ENCODE measurements at places on chromosomes 1 and 21.

DNA sequence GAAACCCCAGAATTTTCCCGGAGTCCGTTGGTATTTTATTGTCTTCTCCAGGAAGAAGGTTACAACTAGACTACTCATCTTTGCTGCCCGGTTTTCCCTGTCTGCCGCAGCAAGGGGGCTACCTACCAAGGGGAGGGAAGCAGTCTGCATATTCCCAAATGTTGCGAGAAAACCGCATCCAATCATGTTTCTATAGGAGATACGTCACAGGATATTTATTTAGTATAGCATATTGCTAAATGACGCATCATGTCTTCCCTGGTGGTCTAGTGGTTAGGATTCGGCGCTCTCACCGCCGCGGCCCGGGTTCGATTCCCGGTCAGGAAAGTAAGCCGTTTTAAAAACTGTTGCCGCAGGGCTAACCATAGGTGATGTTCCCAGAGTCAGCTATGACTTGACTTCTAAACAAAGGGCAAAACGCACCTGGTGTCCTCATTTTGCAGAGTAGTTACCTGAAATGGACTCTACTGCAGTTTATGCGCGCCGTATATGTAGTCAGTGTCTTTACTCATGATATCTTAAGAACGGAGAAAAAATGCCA, 15.2 kb upstream of the ZNF692 start:
- DNase-seq, result peak; percentile 79

- DNase-seq, result no peak
Observed at GRCh38 chr1:223759273-223759672, 46.9 kb downstream of the CAPN2 start.

- no peak for DNase-seq
Observed at GRCh38 chr21:45451091-45451740, 46.3 kb downstream of the COL18A1 start.

- peak; percentile 91 for DNase-seq
Observed at GRCh38 chr1:16032388-16033102, 10.7 kb downstream of the CLCNKA start.

DNA sequence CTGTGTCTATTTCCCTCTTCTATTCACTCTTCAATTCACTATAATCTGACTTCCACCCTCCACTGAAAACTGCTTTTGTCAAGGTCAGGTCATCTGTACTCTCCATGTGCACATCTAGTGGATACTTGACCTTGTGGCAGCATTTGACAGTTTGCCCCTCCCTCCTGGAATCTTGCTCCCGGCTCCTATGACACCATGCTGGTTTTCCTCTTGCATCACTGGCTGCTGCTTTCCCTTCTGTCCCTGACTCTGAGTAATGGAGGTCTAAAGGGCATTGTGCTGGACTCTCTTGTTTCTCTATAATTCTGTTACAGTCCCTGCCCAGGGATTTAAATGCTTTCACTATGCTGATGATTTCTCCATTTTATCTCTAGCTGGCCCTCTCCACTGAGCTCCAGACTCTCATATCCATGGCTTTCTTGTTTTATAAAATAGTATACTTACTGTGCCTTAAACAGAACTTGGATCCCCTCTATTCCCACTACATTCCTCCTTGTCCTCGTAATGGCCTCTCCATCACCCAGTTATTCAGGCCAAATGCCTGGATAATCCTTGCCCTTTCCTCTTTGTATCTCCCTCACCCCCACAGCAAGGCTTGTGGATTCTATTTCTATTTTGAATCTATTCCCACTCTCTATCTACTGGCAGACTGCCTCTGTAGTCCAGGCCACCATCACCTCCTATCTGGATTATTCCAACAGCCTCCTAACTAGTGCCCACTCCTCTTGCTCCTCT, 36.8 kb upstream of the PODN start:
- DNase-seq, result no peak

DNA sequence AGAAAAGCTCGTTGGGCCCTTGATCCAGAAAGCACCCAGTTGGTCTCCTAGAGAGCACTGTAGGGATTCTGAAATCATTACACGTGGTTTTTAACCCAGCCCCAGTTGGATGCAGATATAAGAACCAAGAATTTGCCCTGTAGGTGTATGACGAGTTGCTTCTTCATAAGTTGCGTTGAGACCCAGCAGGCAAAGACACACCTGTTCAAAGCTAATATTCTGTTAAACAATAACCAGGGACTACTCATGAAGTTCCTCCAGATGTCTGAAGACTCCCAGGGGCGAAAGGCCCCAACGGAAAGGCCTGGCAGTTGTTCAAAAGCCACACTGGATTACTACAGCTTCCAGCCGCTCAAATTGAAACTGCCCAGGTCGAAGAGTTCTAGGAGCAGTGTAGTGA, 88.6 kb upstream of the HNRNPU start:
- DNase-seq, result no peak

- DNase-seq, result no peak
Observed at GRCh38 chr1:28099050-28099769, 10.8 kb upstream of the EYA3 start.

GRCh38 chr1:43388613-43389012, 987 bp downstream of the MED8 start:
- no peak for DNase-seq

DNA sequence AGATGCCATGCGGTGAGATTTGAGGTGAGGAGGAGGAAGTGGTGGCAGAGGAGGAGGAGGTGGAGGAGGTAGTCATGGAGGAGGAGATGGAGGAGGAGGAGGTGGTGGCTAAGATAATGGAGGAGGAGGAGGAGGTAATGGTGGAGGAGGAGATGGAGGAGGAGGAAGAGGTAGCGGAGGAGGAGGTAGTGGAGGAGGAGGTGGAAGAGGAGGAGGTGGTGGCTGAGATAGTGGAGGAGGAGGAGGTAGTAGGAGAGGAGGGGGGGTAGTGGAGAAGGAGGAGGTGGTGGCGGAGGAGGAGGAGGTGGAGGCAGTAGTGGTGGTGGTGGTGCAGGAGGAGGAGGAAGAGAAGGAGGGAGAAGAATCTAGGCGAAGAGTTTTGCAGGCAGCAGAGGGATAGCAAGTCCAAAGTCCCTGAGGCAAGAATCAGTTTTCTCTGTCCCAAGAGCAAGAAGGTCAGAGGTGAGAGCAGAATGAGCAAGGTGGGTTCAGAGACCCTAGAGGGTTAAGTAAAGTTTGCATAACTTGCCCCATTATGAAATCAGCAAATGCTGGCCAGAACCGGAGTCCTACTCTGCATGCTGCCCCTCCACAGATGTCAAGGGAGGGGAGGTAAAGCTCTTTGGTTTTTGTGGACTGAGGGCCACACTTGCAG, 38.9 kb upstream of the GNPAT start:
- no peak for DNase-seq

DNA sequence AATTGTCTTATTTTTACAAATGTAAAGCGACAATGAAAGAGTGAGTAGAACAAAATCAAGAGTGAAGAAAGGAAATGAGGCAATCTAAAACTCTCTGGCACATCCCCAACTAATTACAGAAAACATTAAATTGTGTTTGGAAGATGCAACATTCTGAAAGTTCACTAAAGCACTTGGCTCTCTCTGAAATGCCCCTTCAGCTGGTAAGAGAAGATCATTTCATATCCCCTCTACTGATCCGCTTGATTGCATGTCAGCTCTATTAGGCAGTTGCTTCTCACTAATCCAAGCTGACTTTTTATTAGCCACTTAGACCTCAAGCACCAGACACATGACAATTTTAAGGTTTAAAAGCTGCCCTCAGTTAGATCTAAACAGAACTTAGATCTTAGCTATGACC, 262.8 kb upstream of the PRMT6 start:
- no peak for DNase-seq

- DNase-seq, result no peak
Observed at GRCh38 chr1:15701784-15702183, 17.7 kb downstream of the PLEKHM2 start.

GRCh38 chr1:94286864-94287437, 49.6 kb upstream of the ARHGAP29 start:
- no peak for DNase-seq

DNA sequence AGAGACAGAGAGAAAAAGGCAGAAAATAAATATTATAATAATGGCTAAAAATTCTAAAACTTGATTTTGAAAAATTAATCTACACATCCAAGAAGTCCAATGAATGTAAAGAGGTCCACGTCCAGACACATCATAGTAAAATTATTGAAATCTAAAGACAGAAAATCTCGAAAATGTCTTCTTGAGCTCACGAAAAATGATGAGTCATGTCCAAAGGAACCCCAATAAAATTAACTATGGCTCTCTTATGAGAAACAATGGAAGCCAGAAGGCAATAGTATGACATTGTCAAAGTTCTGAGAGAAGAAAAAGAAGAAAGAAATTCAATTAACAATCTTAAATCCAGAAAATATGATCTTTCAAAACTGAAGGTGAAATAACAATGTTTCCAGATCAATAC, 84.6 kb downstream of the LRRIQ3 start:
- DNase-seq, result no peak

- no peak for DNase-seq
Observed at GRCh38 chr1:15276691-15277446, 29.8 kb downstream of the FHAD1 start.

- no peak for DNase-seq
Observed at GRCh38 chr1:113194846-113195830, 122.1 kb downstream of the LRIG2 start.

DNA sequence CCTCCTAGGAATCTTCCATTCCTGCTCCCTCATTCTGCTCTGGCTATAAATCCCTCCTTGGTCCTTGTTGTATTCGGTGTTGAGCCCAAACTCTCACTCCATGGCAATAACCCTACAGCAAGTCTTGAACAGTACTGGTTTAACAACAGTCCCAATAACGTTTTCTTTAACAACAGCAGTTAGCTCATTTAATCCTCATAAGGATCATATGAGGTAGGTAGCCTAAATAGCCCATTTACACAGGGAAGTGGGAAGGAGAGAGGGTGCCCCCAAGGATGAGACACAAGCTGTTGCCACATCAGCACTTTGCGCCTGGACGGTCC, 444 bp upstream of the AGTRAP start:
- DNase-seq, result no peak

DNA sequence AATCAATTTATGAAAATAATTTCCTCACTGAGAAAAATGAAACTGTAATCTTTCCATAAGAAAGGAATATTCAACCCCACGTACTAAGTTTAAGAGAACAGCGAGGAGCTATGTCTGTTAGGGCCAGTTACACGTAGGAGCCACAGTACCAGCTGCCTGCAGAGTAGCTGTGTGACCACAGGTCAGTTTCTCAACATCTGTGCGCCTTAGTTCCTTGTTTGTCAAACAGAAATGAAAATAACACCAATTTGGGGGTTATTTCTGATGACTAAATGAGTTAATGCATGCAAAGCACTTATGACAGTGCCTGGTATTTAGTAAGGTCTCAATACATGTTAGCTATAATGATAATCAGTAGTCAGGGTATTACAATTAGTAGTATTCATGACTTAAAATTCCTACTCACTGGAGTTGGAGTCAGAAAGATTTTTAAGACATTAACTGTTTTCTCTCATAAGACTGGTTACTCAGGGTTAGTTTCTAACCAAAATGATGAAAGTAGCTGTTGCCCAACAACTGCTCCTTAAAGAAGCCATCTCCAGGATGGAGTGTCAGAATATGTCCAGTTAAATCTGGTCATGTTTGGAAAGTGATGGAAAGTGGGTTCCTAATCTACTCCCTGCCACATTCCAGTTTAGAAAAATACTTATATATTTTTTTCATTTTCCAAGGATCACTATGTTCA, 85.8 kb upstream of the ZNF648 start:
- DNase-seq, result no peak

GRCh38 chr1:163661391-163661790, 339.6 kb downstream of the NUF2 start:
- DNase-seq, result no peak

DNA sequence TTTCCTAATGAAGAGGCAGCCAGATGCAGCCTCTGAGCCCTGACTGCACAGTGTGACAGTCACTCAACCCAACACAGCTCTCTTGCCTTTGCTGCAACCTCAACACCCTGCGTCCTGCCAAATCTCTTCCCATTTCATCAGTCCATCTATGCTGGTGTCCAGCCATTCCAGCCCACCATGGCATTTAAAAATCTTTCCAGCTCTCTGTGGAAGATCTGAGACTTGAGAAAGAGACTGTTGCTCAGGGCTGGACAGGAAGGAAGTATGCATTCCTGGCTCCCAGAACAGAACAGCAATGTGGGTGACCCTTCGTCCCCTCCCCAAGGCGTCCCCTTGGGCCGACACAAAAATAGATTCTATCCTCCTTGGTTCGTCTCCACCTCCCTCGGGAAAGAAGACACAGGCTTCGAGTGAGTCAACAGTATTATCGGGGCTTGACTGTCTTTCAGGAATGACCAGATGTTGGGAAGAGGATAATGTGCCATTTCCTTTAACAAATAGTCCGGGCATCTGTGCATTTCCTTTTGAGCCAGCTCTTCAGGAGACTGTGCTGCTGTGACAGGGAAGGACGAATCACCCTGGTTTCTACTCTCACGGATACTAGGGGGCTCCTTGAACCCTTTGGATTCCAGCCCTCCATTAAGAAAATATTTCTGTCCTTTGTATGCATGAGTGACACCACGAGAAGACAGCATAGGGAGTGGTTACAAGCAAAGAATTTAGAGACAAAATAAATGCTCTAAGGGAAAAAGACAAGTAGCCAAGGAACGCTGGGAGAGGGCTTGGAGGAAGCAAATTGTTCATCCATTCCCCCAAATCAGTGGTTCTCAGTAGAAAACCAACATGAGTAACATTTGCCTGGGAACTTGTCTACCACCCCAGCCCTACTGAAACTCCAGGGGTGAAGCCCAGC, 111.4 kb upstream of the CDC42BPA start:
- DNase-seq, result peak; percentile 36

DNA sequence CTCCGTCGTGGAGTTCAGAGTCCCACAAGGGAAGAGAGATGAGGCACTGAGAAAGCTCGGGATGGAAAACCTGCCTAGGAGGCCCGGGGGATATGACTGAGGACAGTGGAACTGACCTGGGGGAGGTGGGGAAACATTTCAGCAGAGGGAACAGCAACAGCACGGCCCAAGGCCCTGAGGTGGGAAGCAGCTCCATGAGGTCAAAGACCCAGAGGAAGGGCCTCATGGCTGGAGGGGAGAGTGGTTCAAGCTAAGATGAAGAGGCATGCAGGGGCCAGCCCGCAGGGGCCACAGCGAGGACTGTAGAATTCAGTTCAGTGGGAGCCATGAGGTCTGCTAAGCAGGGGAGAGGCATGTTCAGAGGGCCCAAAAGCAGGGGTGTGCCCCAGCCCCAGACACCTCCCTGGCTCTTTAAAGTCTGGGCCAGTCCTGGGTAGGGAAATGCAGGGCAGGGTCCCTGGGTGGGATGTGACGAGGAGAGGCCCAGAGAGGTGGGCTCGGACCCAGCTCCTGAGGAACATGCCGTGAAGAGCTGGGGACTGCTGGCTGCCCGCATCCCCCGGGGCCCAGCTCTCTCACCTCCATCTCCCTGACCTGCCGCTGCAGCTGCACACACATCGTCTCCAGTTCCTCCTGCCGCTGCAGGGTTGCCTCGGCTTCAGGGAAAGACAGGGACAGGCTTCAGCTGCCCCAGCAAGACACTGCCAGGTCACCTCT, 9.9 kb downstream of the UBXN11 start:
- no peak for DNase-seq
